Stimulated activated CD4-positive, alpha-beta T cell treated with anti-CD3 and anti-CD28 coated beads, Interleukin-1b, Interleukin-23, amount 100 ng/mL, for 24 hours (primary cell): ENCODE measurements at places on chromosomes 16 and 17.
A peak's percentile ranks its signal among the peaks of the same experiment; 100 is the strongest.

DNA sequence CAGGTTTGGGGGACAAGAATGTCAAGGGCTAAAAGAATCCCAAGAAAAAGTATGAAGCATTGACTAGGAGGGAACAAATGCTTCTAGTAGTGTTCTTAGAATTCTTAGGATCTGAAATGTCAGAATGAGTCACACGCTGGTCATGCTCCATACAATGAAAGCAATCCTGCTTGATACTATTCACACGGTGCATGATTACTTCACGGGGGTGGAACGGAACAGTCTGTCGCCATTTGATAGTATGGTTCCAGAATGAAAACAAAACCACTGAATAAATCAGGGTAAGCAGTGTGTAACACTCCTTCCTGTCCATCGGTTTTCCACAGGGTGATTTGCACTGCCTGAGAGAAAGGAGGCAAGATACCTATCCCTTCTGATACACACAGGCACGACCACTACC is 22.9 kb upstream of the YWHAE start:
- DNase-seq: no peak

DNA sequence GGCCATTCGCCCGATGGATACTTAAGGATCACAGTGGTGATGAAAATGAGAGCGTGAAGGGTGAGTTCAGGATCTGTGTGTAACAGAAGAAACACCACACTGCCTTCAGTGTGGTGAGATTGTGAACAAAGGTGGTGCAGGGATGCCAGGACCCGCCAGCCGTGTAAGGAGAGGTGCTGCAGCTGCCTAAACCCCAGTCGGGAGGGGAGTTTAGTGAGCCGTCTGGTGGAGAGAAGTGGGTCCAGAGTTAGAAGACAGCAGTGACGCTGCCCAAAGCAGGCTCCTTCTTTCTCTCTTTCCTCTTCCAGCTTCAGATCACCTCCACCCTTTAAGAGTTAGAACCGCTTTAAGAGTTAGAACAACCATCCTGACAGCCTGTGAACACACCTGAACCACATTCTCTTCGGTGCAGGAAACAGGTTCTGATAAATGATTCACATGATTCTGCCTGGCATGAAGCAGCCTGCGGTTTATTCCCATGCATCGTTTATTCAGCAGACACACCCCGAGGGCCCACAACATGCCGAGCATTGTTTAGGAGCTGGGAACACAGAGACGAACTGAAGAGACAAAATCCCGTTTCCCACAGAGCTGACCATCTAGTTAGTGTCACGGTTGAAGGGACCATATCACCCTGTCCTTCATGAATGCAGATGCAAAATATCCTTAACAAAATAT is 84.0 kb upstream of the DNAH17 start:
- DNase-seq: no peak

DNA sequence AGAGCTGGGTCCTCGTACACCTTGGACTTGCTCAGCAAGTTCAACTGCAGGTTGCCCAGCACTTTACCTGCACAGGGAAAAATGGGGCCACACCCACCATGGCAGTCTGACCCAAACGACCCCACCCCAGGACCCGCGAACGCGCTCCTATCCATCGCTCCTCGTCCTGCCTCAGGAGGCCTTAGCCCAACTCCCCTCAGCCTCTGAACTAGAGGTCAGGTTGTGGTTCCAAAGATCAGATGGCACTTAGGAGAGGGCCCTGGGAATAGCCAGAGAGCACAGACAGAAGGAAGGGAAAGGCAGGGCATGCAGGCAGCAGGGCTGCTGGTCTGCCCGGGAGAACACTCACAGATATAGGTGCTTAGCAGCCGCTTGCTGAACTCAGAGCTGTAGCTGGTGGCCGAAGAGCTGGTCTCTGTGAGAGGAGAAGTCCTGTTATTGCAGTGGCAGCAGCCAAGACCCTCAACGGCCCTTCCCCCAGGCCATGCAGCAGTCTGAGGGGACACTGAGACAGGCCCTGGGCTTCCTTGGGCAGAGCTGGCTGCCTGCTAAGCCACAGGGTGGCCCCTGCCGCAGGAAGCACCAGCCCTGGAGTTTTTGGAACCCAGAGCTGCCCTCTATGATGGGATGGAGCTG is 6.9 kb downstream of the ZACN start:
- DNase-seq: no peak

- no peak for DNase-seq
Observed at GRCh38 chr16:56779906-56780305, 50.0 kb downstream of the NUP93 start.

GRCh38 chr17:81682565-81683207 is 911 bp downstream of the ARL16 start:
- no peak for DNase-seq

DNA sequence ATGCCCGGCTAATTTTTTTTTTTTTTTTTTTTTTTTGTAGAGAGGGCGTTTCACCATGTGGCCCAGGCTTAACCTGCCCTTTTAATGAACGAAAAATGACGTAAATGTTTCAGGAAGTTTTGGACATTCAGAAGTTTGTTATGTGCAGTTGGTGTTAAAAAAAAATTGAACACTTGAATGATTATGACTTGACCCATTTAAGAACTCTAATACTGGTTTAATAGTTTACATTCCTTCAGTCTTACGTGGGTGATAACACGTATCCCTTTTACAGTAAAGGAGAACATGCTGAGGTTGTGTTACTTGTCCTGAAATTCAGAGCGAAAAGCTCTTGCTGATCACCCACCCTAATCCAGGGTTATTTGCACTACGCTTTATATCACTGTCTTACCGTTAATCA is 1.7 kb downstream of the MLYCD start:
- no peak for DNase-seq

DNA sequence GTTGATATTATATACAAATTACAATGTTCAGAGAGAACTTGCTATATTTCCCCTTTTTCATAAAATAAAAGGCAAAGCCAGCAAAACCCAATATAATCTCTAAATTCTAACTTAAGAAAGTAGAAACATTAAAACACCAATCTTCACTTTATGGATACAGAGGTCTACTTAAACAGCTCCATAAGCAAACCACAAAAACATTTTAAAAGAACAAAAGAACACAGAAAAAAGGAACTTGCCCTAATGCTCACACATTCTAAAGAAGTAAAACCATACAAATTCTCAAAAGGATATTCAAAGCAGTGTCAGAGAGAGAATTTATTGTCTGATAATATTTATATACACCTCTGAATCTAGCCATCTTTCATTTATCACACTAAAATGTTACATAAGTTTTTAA is 606 bp downstream of the ABCA10 start:
- DNase-seq: no peak

DNA sequence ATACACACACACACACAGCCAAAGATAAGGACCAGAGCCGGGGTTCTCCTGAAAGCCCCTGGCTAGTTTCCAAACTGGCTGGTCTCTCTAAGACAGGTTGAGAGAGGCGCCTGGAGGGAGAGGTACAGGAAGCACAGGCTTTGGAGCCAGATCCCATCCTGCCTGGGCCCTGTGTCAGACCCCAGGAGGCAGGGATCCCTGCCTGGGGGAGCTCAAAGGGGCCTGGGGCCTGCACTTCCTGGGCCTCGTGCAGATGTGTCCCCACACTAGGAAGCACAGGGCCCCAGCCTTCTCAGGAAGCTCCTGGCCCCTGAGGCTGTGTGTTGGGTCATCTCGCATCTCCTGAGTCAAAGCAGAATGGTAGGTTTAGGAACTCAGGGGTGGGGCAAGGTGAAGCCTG is 16.0 kb downstream of the SLC5A10 start:
- DNase-seq: no peak

DNA sequence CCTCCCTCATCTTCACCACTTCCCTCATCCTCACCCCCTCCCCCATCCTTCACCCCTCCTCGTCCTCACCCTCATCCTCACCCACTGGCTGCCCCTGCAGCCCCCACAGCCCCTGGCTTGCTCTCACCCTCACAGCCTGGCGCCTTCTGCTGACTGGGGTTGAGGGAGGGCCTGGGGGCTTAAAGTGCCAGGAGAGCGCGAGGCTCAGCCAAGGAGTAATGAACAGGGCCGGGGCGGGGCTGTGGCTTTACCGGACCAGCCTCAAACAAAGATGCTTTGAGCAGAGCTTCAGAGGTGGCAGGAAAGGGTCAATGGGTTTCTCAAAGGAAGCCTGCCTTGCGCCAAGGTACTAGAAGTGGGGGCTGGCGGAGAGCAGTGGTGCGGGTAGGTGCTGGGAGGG is at the start of gene PRSS33:
PRSS33 (minus strand) TSS at position 155 of the 400 bp plus-strand sequence. CDS start 1,013 bp downstream, outside the sequence.
- no peak for DNase-seq

DNA sequence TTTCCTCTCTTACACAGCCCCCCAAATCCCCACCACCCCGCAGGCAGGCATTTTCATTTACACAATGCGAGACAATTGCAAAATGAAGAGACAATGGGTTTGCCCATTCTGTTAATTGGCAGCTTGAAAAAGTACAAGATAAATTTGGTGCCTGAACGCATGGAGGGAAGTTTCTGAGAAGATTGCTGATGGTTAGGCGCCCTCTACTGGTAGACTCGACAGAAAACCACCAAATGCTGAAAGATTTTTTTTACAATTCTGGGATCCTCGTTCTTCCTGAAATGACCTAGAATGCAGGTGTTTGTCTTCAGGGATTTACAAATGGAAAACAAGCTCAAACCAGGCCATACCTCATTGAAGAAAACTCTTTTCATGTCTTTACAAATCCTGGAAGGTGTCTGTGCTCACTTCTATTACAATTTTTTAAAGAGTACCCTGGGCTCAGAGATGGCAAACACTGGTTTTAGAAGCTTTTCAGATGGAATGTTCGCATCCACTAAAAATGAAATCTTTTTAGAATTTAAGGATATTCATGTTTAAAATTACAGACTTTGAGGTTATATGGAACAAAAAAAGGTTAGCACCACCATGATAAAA is 338.5 kb downstream of the PMP22 start:
- DNase-seq: peak; percentile 39

DNA sequence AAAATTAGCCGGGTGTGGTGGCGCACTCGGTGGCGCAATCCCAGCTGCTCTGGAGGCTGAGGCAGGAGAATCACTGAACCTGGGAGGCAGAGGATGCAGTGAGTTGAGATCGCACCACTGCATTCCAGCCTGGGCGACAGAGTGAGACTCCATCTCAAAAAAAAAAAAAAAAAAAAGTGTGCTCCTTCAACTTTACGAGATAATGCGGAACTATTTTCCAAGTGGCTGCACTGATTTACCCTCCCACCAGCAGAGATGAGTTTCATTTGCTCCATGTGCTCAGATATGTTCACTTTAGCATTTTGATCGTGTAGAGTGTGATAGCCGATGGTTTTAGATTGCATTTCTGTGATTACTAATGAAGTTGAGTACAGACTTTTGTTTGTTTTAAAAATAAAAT is 20.0 kb upstream of the LASP1NB start:
- no peak for DNase-seq

- no peak for DNase-seq
Observed at GRCh38 chr16:22315979-22316378, 18.8 kb downstream of the POLR3E start.

GRCh38 chr16:56932721-56933619 is 1.0 kb downstream of the HERPUD1 start:
- DNase-seq: no peak

DNA sequence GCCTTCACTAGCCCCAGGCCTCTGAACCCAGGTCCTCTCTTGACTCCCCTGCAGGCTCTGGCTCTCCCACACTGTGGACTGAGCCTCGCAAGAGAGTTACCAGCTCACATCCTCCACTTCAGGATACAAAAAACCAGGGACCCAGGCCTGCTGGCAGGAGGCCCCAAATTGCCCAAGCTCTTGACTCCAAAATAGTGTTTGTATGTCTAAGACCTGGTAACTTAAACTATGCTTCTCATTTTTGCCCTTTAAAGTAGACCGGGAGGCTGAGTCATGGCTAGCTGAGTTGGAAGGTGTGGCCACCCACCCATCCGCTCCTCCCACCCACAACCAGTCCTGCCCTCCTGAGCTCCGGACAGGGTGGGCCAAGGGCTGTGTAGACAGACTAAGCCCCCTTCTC is 250.0 kb downstream of the SOX9 start:
- DNase-seq: no peak

GRCh38 chr17:32746698-32747097 is 130.2 kb downstream of the MYO1D start:
- DNase-seq: no peak

DNA sequence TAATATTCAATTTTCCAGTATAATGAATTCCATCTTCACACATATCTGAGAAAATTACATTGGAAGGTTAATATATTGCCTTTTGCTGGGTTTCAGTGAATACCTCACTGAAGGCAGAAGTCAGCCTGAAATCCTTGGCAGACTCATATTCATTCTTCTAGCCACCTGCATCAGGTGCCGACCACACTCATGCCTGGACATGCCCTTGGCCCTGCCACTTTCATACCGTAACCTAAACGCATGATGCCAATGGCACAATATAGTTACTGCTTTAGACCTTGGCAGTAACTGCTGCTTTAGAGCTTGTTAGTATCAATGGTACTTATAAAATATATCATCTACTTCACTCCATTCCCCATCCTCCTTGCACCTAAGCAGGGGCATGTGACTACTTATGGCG is 817.6 kb upstream of the CDH8 start:
- DNase-seq: no peak

DNA sequence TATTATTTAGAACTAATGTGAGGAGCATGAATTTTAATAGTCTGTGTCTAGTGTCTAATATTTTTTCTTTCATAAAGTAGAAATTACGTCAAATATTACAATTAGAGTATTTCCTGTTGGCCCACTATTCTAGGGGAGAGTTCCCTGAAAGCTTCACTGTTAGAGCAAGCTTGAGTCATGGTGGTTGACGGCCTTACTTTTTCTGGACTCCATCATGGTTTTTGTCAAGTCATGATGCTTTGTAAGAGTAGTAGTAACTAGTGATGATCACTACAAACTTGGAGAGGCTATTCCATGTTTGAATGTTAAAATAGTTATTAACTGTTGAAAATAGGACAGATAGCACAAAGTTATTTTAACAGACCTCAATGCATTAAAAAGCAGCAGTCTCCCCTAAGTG is 1.7 kb downstream of the PSMD11 start:
- no peak for DNase-seq

DNA sequence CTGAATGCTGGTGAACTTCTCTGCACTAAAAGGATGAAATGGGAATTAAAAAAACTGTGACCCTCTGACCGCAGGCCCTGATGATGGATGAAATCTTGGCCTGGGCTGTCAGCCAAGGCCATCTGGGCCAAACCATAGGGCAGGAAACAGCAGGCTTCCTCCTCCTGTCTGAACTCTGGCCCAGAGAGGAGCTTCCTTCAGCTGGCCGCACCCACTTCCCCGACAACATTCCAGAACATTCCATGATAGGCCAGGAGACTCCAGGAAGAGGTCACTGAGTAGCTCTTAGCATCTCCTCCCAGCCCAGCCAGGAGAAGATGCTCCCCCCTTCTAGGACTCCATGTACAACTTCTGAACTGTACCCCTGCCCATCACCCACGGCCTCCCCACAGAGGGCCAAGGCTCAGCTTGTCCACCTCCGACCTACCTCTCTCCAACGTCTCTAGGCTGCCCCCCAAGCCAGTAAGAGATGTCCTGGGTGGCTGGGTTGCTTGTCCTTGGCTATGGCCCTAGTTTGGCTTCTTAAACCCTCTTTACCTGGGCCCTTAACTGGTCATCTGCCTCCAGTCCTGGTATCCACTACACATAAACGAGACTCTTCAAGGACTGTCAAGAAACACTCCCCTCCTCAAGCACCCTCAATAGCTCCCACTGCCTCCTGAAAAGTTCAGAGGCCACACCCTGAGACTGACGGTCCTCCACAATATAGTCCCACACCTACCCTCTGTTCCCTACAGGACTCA is 1.7 kb downstream of the RPH3AL start:
- no peak for DNase-seq
